ENCODE measurements at places on chromosomes 6 and 20.

GRCh38 chr6:111737065-111737521 lies 131.4 kb upstream of the TRAF3IP2 start:
- DNase-seq, result no peak

GRCh38 chr20:2663364-2663886 lies 591 bp downstream of the IDH3B start:
- no peak for DNase-seq

DNA sequence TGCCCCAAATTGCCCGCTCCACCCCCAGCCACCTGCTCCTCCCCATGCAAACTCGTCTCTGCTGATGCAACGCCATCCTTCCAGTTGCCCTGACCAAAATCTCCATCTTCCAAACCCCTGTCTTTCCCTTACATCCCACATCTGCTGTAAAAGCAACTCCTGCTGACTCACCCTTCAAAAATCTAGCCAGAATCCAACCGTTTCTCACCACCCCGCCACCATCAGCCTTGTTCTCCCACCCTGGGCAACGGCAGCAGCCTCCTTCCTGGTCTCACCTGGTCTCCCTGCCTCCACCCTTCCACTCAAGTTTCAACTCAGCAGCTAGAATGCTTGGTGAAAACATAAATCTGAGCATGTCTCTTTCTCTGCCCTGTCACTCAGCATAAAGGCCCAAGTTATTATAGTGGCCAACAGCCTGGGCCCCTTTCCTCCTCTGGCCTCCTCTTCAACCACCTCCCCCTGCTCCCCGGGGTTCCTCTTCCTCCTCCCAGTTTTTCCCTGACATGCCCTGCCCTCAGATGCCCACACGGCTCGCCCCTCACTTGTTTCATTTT lies 7.2 kb upstream of the SYNJ2 start:
- no peak for DNase-seq

GRCh38 chr20:57828696-57829095 lies 118.9 kb upstream of the PMEPA1 start:
- DNase-seq, result no peak

DNA sequence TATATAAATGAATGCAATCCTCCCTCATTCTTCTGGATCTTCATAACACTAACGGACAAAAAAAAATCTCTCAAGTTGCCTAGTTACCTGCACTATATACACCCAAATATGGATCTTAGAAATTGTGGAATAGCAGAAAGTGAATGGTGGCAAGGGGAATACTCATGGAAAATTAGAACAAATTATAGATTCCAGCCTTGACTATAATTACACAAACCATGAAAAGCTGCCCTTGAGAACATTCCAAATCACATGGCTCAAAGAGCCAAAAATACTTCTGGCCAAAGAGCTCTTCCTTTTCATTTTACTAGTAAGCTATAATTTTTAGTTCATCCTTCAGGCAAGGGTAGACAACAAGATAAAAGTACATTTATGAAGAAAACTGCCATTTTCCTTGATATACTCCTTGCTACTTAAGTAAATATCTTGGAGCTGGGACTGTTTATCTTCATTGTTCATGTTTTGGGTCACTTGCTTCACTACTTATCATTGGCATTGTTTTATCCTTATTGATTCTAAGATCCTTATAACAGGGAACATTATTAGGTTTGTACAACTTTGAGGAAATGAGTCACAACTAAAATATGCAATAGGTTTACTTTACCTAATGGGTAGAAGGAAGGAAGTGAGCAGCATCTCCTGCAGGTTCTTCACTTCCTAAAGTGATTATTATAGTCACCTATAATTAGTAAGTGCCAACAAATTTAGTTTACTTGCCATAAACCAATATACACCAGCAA lies 6.4 kb upstream of the MTRES1 start:
- no peak for DNase-seq

DNA sequence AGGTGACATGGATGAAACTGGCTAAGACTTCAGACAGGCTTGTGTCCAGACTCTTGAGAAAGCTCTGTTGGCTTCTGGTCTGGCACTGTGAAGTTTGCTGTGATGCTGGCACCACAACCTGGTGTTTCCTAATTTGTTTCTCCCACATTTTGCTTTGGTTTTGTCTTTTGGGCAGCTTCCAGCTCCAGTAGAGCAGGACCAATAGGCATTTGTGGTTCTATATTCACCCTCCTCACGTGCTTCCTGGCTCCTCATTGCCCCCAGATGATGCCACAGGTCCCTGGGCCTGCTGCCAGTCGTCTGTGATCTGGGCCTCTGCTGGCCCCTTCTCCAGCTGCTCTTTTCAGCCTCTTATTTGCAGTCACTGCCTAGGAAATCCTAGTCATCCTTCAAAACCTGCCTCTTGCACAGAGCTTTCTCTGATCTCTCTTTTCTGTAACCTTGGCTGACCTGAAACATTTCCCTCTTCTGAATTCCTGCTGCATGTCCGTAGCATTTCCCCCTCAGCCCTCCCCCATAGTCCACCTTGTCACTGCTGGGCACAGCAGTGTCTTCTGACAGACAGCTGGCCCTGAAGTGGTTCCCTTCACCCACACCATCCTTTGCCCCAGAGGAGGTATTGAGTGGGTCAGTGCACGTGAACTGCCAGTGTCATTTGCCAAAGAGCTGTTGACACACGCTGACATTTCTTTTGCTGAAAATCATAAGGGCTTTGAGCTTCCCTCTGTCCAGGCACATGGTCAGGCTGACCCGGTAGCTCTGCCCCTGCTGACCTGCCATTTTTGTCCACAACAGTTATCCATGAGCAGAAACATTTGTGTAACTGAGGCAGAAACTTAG lies 63.0 kb downstream of the PTPN1 start:
- DNase-seq, result peak; percentile 85

- DNase-seq, result no peak
These were observed 139.6 kb downstream of the MAP3K4 start for GRCh38 chr6:161130967-161131766.

GRCh38 chr6:169800668-169801395 lies 49.4 kb downstream of the ERMARD start:
- DNase-seq, result no peak

DNA sequence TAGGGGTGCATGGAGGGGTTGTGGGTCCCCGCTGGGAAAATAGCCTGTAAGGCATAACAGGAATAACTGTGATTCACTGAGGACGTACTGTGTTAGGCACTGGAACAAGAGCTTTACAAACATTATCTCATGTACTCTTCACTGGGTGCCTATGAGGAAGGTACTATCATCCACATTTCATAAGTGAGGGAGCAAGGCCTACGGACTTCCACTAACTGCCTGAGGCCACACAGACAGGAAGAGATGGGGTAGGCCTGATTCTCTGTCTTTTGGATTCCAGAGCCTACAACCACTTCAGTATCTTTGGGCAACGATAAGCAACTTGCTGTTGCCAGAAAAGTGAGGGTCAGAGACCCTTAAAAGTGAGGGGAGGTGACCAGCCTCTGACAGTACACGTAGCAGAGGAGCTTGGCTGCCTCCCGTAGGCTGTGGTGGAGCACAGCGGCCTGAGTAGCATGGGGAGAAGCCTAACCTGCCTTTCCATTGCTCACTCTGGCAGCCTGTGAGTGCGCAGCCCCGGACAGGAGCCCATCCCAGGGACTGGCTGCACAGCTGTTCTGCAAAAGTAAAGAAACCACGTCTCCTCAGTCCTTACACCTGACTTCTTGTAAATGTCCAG lies 30.4 kb downstream of the PSMB1 start:
- no peak for DNase-seq

DNA sequence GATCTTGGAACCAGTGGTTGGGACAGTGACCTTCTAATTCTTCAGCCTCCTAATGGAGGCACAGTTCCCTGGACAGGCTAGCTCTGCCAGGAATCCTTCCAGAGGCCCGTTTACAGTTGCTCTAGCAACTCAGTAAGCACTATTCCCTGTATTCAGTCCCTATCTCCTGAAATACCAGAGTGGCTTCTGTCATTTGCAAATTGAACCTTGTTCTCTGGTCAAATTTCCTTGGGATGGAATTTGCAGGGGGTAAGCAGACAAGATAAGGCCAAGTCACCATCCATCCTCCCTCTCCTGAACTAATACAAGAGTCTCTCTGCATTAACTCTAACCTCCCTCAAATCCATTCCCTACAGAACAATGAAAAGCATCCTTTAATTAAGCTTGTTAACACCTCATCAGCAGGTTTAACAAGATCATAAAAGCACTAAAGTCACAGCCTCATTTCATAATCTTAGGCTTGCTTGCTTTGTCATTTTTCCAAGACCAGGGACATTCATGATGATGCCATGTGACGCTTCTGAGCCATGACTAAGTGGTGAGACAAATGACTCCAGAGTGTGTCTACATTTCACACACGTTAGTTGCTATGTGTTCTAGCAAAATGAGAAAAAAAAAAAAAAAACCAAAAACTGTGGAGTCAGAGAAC lies 37.1 kb downstream of the SLC22A23 start:
- no peak for DNase-seq

- DNase-seq, result no peak
These were observed 61.4 kb upstream of the MYL9 start for GRCh38 chr20:36479938-36480337.

DNA sequence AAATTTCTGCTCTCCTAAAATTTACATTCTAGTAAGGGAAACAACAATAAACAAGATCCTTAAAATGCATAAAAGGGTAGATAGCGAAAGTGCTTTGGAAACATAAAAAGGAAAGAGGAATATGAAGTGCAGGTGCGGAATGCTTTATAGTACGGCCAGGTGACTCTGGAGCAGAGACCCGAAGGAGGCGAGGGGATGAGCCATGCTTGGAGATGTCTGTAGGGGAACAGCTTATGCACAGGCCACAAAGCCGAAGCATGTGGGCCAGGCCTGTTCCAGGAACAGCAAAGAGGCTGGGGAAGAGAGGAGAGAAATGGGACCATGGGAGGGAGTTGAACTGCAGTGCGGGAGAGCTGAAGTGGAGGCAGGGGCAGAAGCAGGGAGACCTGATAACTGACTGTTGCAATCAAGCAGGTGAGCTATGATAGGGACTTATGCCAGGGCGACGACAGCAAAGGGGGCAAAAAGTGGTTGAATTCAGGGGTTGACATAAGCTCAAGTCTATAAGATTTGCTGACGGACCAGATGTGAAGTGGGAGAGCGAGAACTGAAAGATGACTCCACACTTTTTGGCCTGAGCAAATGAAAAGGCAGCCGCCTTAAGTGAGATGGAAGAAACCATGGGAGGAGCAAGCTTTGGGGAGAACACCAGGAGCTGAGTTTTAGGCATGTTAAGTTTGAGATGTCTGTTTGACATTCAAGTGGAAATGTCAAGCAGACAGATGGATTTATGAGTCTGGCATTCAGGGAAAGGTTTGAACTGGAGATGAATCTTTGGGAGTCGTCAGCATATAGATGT lies 83.1 kb downstream of the CNBD2 start:
- no peak for DNase-seq

DNA sequence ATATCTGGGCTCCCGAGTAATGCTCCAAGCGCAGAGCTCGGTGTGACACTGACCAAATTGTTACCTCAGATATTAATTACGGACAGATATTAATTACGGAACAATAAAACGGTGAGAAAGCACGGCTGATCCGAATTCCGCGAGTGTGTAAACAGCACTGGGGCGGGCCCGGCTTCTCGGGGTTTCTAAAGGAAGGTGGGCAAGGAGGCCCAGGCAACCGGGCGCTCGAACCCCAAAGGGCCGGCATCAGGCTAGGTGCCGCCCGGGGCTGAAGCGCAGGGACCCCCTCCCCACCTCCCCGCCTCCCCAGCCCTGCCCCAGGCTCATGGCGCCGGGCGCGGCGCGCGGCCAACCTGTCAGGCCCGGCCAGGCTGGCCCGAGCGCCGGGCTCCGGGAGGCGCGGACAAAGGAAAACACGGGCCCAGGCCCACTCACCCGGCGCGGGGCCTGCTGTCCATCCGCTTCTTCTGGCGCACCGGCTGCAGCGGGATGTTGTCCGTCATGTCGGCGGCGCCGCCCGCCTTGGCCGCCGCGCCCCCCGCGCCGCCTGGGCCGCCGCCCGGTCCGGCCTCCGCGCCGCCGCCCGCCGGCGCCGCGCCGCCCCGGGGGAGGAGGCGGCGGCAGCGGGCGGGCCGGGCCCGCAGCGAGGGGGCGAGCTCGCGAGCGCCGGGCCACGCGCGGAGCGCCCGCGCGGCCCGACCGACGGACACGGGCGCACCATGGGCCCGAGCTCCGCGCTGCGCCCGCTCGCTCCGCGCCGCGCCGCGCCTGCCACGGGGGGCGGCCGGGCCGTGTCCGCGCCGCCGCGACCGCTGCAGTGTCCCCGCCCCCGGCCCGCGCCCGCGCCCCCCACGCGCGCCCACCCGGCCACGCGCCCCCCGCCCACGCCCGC lies at the start of gene ATP9A:
Gene ATP9A (minus strand): TSS at position 524 of the 892 bp plus-strand sequence. CDS start 21 bp downstream, at position 503.
- DNase-seq, result no peak

- no peak for DNase-seq
These were observed 835.3 kb upstream of the CITED2 start for GRCh38 chr6:140209775-140210174.

All from fibroblast of the conjunctiva (primary cell).